ENCODE measurements at places on chromosomes 7 and 10. TPM values are rescaled to one million over a fixed set of nuclear protein-coding genes. Genes with fewer than 3 reads are reported as not detected.

RAB19 gene
- total RNA-seq, result 3.2 TPM

ANKRD61 gene
- total RNA-seq, result not detected

- DNase-seq, result no peak
Observed at GRCh38 chr10:118937226-118937625, 92.3 kb upstream of the NANOS1 start.

DNA sequence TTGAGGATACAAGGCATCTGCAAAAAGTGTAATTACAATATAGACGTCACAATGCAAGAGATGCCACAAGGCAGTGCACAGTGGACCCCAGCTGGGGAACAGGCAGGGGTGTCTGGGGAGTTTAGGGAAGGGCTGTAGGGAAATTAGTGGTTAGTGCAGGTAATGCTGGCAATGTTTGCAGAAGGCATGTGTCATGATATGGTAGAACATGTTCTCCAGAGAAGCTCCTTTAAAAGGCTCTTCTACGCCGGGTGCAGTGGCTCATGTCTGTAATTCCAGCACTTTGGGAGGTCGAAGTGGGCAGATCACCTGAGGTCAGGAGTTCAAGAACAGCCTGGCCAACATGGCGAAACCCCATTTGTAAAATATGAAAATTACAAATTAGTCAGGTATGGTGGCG lies 98.0 kb downstream of the JCAD start:
- DNase-seq, result no peak

DNA sequence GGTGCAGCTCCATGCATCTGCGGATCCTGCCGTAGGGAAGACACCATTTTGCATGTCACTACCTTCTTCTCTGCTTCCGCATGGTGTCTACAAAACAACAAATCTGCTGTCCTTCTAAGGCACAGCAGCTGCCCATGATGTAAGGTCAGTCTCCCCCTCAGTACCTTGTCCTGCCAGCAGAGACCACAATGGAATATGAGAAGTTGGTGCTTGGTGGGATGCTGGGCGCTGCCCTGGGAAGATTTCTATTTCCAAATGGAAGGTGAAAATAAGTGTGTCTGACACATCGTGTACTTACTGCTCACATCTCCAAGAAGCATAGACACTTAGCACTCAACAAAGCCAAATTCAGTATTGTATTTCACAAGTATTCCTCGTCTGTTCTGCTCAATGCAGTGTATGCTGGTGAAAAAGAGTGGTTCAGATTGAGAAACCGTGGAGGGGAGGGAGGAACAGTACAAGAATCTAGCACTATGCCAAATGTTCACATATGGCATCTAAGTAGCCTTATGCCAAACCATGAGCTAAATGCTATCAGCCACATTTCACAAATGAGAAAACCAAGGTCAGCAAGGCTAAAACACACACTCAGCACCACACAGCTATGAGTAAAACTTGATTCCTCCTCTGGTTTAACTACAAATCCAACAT lies 95.0 kb downstream of the GRB10 start:
- DNase-seq, result no peak

All from CD4-positive, alpha-beta memory T cell (primary cell).